Activated CD8-positive, alpha-beta memory T cell treated with anti-CD3 and anti-CD28 coated beads for 1 hour (primary cell): ENCODE measurements at places on chromosomes 3 and 15.

GRCh38 chr3:89234620-89235019 lies 127.2 kb downstream of the EPHA3 start:
- DNase-seq: no peak

DNA sequence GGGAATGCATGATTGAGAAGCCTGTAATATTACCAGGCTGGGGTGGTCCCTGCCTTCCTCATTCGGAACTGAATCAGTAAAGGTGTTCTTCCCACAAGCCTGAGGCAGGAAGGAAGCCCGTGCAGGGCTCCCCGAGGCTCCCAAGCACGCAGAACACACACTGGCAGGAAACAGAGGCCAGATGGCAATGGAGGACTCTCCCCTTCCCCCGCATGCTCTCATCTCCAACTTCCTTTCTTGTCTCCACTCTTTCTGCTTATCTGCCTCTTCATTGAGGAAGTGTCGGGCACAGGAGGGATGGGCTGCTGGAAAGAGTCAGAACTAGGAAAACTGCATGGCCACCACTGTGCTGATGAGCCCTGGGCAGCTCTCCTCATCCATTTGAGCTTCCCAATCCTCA lies 123.5 kb downstream of the NUP210 start:
- DNase-seq: no peak

- DNase-seq: no peak
Measured at GRCh38 chr3:59249698-59250361, 200.0 kb upstream of the CFAP20DC start.

DNA sequence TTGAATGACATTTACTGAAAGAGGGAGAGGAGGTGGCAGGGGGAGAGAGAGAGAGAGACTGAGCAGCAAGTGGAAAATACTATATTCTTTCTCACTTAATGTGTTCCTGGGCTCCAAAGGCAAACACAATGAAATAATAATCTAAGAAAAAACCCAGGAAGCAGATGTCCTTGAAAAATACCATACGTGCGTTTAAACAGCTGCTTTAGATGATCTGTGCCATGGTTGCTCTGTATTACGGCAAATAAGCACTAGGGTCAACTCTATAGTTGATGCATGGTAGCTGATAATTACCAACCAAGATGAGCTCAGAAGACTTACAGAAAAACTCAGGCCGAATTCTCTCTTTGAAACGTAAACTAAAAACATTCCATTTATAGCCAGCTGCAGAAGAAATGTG lies 410.3 kb upstream of the TBL1XR1 start:
- no peak for DNase-seq

DNA sequence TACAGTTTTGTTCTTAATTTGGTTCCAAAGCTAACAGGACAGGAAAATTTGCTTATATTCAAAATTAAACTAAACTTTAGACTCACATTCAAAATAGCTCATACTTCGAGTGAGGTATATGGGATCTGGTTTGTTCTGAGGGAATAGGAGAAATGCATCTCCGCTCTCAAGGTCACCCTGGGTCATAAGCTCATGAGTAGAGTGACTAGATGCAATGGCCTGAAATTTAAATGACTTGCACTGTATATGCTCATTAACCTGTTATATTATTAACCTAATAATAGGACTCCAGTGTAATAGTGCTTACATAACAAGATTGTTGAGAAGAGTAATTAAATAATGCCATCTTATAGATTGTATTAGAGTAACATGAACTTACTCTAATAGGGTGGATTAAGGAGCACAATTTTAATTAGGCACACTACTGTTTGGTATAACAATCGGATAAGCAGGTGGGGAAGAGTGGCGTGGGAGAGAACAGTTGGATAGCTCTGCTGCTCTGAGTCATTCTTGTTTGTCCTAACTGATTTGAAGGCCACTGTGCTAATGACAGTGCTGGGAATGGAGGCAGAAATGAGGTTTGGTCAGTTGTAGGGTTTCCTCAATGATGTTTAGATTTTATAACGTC lies 5.2 kb downstream of the NKTR start:
- DNase-seq: no peak

GRCh38 chr3:2910997-2911396 lies 199.2 kb downstream of the IL5RA start:
- DNase-seq: no peak

- no peak for DNase-seq
Measured at GRCh38 chr15:68933001-68933400, 2.7 kb downstream of the SPESP1 start.

DNA sequence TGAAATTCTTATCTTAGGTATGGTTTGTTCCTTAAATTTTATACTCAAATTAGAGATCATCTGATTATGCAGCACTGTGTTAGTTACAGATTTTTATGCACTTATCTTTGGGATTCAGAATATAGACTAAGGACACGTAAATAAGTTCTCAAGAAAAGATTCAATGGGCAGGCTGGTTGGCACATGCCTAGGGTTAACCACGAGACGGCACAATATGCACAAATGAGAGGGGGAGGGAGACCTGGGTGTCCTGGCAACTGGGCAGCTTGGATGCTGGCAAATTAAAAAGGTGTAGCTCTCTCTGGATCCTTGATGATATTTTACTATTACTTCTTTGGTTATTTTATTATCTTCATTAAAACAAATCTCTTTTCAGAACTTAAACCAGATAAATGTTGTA lies 672 bp downstream of the AADAC start:
- DNase-seq: no peak

DNA sequence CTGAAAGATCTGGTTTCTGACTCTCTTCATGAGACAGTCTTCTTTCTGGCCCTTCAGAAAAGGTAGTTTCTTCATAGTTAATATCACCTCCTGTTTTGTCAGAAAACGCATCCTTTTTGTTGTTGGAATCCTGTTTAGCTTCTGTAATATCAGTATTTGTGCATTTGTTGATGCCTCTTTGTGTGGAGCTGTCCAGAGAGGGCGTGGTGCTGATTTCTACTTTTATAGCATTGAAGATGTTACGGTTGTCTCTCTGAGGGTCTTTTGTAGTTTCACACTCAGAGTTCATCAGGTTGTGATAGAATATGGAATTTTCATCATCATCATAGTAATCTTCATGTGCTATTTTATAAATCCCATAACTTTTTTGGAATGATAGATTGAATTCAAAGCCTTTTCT lies 8.9 kb downstream of the GPR149 start:
- no peak for DNase-seq

- DNase-seq: no peak
Measured at GRCh38 chr15:70505936-70506912, 257.1 kb downstream of the UACA start.
